ENCODE measurements at places on chromosomes 4 and X.
A peak's percentile ranks its signal among the peaks of the same experiment; 100 is the strongest.

DNA sequence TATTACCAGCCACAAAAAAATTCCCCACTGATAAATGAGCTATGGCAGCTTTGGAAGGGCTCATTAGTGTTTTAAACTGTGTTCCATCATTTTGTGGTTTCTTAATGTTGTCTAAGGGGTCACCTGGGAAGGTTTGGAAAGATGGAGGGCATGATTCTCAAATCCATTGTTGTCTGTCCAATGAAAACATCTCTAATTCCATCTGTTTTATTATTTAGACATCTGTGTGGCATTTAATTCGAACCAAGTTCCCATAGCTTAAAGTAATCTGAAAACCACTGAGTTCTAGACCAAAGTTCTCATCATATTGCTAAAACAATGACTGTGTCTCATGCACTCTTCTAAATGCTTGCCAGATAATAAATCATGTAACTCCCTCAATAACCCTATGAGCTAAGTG is 103.8 kb upstream of the PPP3CA start:
- DNase-seq: no peak

- no peak for DNase-seq
Observed at GRCh38 chr4:85741381-85741780, 266.4 kb downstream of the ARHGAP24 start.

- no peak for DNase-seq
Observed at GRCh38 chrX:120549483-120550452, 11.0 kb downstream of the CUL4B start.

- no peak for DNase-seq
Observed at GRCh38 chr4:130143656-130144055, 1047.7 kb downstream of the C4orf33 start.

DNA sequence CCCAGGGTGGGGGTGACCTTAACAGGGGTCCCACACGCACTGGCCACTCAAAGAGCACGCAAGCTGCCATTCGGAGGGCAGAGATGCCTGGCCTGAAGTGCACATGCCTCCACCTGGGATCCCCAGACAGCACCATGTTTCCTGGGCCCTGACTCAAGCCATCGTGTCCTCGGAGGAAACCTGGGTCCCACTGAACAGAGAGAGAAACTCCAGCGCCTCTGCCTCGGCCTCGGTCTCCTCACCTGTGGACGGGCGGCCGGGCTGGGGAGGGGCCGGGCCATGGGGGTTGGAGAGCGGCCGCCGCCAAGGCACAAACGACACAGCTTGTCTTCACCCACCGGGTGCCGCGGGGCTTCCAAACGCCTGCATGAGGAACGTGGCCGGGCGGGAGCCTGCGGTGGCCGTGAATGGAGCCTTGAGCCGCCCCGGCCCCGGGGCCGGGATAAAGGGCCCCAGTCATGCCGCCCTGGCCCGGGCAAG is 30.0 kb upstream of the FGFR3 start:
- DNase-seq: no peak

DNA sequence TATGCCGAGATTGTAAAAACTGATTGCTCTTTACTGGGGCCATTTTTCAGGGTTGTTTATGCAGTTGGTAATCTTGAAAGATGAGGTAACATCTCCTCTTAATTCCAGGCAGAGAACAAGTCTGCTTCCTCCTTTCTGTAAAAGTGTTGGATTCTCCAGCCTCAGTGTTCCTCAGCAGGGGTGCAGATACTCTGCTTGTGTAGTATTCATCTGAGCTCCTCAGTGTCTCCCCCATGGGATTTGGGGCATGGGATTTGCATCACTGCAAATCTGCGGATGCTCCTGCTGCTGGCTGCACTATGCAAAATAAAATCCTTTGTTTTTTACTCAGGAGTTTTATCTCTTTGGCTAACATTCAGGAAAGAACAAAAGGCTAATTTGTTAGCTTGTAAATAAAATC is 104.9 kb upstream of the ATP8A1 start:
- DNase-seq: peak; percentile 21

- DNase-seq: no peak
Observed at GRCh38 chr4:6128221-6128850, 72.0 kb downstream of the JAKMIP1 start.

DNA sequence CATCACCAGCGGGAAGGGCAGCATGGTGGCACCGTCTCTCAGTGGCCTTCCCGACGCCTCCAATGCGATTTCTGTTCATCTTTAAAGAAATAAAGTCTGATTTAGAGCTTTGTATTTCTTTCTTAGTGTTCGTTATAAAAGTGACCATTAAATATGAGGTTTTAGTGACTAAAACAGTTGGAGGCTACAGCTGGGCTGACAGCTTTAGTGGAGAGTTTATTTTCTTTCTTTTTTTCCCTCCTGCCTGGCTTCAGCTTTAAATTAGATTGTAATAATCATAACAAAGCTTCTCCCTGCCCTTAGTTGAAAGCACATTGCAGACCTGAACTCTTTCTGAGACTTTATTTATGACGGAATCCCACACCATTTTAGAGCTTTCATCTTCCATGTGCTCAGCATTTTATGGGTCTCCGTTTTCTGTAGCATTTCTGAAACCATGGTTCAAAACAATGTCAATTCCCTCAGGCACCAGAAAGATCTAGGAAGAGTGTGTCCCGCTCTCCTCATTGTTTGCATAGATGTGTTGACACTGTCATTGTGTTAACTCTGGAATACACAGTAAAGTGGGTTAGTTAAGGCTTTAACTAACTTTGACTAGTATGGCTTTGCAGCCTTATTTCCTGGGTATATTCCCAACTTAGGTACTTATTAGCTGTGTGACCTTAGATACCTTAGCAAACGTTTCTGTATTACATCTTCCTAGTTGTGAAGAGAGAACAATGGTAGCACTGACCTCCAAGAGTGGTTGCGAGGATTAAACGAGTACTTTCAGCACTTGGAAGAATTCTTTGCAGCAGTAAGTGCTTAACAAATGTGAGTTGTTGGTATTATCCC is 97.4 kb upstream of the PGRMC2 start:
- DNase-seq: no peak

DNA sequence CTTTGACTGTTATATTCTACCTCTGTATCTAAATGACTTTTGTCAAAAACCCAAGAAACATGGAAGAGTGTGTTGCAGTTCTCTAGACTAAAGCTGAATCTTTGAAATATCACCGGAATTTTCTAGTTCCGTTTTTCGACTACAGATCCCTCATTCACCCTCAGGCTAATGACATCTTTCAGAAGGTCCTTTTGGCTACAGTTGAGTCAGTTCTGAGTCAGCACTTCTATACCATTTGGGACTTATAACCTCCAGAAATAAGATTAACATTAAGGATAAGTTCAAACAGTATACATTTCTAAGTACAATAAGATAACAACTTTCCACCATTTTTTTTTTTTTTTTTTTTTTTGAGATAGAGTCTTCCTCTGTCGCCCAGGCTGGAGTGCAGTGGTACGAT is 331.0 kb upstream of the CPXCR1 start:
- no peak for DNase-seq

DNA sequence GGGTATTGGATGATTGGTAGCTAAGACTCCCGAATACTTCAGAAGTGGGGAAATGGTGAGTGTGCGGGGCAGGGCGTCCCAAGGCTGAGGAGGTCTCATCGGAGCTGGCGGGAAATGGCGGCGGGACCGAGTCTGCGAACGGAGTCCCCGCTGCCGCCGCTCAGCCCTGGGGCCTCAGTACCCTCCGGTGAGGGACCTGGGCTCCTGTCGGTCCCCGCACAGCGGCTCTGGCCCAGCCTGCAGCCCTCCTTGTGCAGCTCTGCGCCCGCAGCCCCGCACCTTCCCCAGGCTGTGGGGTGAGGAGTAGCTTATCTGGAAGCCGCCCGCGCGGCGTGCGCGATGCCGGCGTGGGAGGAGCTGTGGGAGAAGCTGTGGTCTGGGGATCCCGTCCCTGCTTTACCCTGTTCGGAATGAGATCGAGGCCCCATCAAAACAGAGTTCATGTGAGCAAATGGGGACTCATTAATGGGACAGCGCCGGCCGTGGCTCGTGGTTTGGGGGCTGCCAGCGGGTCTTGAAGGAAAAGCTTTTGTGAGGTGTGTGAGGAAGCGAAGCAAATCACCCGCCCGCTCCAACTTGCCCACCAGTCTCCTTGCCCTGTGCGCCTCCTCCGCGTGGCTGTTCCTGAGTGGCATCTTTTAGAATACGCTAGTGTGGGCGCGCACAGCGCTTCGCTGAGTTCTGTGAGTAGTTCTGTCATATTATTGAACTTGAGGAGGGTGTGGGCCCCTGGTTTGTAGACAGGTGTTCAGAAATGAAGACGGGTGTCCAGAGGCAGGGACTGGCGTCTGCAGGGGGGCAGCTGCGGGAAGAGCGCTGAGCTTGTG is 531 bp downstream of the ZNF141 start:
- peak; percentile 22 for DNase-seq

GRCh38 chr4:38647101-38647819 is 16.7 kb upstream of the KLF3 start:
- DNase-seq: no peak

GRCh38 chrX:39491548-39492297 is 606.0 kb downstream of the BCOR start:
- peak; percentile 12 for DNase-seq

- no peak for DNase-seq
Observed at GRCh38 chr4:37837446-37837845, 11.0 kb downstream of the PGM2 start.

GRCh38 chr4:100287534-100287933 is 97.3 kb upstream of the DDIT4L start:
- peak; percentile 63 for DNase-seq

GRCh38 chr4:176790398-176790797 is 2.3 kb downstream of the VEGFC start:
- DNase-seq: no peak

- no peak for DNase-seq
Observed at GRCh38 chr4:84167093-84167492, 332.0 kb downstream of the NKX6-1 start.

- peak; percentile 83 for DNase-seq
Observed at GRCh38 chr4:142500966-142501365, 345.1 kb downstream of the INPP4B start.

- DNase-seq: no peak
Observed at GRCh38 chrX:139892512-139892911, 40.3 kb downstream of the ATP11C start.

DNA sequence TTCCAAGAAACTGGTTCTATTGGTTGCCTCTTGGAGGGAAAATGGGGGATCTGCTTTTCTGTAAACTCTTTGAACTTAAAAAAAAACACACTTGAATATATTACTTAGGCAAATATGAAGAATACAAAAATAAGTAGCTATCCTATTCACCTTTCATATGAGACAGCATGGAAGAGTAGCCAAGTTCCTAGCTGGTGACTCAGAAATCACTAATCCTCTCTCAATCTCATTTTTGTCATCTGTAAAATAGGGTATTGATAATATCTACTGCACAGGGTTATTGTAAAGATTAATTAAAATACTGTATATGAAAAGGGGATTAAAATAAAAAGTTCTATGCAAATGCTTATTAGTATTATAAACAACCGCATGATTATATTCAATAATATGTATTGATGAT is 12.7 kb downstream of the MGARP start:
- no peak for DNase-seq

- DNase-seq: peak; percentile 70
Observed at GRCh38 chr4:76207549-76207948, 6.1 kb downstream of the SCARB2 start.

- no peak for DNase-seq
Observed at GRCh38 chr4:38002451-38003071, 42.4 kb downstream of the PTTG2 start.

DNA sequence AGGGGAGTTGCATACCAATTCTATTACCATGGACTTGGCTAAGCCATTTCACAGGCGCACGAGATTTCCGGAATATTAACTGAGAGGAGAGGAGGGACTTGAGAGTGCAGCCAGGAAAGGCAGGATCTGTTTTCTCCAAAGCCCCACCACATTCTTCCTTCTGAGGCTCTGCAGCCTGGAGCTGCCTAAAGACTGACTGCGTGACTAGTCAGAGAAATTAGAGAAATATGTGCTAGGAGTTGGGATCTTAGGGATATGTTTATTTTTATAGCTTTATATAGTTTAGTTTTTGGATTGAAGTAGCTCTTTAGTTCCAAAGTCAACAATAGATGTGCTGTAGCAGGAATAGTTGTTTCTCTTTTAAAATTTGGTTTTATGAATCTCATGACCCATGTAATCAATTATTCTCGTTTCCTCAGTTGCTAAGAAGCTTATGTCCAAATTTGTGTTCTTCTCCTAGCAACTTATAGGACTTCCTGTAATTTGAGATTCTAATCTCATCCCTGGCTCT is 300.1 kb upstream of the DDX53 start:
- DNase-seq: no peak

DNA sequence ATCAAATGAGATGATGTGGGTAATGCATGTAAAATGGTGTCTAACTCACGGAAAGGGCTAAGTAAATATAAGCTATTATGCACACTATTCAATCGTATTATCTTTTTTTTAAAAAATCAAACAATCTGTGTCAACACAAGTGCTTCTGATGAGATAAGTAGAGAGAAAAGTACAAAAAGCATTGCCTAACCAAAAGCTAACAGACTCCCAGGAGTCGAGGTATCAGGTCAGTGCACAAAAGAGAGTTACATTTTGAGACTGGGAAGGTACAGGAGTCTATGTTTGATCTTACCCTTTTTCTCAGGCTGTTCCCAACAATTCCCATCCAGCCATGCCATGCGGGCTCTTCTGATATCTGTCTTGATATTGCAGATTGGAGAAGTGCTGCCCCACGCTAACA is 203.3 kb upstream of the ZIC3 start:
- DNase-seq: no peak

- no peak for DNase-seq
Observed at GRCh38 chr4:107774681-107775080, 50.1 kb upstream of the SGMS2 start.

GRCh38 chr4:11198516-11199305 is 230.0 kb downstream of the HS3ST1 start:
- DNase-seq: no peak

DNA sequence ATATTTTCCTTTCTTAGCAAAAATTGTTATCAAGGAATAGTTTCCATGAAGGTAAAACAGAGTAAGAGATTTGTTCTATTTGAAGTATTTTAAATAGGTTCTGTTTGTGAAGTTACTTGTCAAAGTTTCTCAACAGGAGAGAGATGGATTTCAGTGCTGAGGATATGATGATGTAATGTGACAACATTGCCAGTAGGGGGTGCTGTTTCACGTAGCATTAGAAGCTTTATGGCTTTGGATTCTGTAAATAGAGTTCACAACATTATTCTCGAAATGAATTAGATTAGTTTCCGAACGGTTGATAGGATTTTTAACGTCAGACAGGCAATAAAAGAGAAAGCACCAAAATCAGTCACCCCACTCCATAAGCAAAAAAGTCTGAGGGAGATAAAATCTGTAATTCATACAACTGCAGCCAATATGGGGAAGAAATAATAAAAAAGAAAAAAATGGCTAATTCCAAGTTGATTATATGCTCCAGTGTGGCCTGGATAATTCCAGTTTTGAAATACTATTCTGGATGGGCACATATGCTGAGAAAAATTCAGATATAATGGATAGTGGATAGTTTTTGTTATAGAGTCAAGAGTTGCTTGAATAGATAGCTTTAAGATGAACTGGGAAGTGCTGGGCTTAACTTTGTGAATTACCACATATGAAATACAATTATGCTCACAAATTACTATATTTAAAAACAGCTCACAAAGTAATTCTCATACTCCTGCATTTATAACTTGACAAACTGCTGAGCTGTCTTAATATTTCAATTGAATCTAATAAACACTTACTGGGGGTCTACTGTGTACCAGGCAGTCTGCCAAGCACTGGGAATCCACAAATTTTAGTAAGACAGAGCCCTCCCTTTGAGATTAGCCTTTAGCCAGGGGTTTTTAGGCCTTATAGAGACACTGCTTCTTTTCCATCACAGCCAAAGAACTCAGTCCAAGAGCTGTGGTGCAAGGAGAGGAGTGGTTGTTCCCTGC is 109.1 kb downstream of the GPAT3 start:
- DNase-seq: peak; percentile 71

- DNase-seq: no peak
Observed at GRCh38 chr4:142226014-142226413, 589.6 kb downstream of the IL15 start.

- no peak for DNase-seq
Observed at GRCh38 chr4:16772366-16772850, 126.0 kb downstream of the LDB2 start.
